DMS 273 treated with DMSO at 0.1 percent for 48 hours (cell line): ENCODE measurements at places on chromosomes 7 and 10.

- DNase-seq: no peak
These were observed 492.5 kb downstream of the ARL4A start for GRCh38 chr7:13179775-13180523.

DNA sequence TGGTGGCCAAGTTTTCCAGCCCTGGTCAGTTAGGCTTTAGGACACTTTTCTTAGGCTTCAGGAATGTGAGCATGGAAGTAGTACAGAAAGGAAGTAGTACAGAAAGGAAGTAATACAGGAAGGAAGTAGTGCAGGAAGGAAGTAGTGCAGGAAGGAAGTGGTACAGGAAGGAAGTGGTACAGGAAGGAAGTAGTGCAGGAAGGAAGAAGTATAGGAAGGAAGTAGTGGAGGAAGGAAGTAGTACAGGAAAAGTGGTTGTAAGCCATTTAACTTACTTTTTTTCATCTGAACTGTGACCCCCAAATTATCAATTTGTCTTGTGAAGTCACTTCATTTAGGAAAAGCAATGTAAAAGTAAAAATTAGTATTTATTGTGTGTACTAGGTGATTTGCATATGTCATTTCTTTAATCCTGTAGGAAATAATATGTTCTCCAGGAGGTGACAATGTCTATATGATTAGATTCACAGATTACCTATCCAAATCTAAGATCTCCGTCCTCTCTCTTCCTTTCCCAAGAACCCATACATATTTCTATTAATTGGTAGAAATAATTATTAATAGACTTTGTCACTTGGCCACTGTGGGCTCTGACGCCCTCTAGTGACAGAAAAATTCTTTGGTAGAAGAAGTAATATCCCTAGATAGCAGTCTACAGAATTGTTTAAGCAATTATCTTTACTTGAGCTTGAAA is 3.9 kb upstream of the FAS start:
- no peak for DNase-seq

DNA sequence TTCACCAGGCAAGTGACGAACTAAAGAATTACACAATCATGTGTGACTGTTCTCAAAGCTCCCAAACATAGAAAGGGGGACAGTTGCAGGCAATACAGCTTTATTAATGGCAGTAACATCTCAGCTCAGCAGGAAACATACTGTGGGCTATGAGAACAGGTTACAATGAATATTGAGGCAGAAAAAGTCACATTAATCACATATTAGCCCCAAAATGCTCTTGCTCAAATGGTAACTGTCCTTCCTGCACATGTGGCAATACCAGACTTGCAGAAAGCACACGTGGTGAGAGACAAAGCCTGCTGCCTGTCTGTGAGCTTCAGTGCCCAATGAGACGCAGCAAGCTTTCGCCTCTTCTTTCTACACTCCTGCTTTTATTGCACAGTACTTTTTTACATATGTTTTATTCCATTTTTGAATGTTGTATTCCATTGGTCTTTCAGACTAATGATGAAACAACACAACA is 104.9 kb upstream of the ACBD5 start:
- DNase-seq: no peak

DNA sequence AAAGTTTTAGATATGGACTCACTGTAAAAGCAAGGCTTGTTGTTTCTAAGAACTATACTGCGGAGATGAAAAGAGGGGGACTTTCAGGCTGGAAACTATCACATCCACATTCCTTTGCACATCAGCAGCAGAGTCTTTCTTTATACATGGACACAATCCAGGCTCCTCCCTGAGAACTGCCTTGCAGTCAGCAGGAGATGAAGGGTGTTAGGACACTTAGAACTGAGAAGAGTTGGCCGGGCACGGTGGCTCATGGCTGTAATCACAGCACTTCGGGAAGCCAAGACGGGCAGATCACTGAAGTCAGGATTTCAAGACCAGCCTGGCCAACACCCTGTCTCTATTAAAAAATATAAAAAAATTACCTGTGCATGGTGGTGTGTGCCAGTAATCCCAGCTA is 9.7 kb upstream of the GARS1 start:
- no peak for DNase-seq

DNA sequence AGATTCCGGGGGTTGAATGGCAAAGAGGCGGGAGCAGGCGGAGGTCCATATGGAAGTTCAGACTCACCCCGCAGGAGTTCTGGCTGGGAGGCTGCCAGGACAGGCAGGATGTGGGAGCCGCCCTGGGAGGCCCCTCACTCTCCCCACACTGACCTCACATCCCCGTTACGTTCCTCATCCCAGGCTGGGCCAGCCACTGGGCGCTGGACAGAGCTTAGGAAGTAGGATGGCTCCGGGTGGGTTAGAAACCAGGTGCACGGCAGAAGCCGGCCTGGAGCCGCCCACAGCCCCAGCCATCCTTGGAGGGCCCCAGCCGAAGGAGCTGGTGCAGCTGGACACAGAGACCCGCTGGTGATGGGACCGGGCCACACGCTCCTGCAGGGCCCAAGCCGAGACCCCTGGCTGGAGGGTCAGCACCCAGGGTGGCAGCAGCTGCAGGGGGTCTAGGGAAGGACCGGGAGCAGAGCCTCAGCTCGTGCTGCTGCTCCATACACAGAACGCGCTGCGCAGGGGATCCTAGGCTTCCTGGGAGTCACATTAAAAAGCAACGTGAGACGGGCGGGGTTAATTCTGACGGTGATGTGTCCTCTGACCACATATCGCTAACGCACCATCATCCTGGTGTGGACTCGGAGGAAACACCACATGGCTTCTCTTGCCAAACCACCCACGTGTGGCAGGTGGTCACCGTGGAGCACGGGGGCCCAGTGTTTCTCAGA is 98.6 kb upstream of the DIP2C start:
- DNase-seq: no peak

DNA sequence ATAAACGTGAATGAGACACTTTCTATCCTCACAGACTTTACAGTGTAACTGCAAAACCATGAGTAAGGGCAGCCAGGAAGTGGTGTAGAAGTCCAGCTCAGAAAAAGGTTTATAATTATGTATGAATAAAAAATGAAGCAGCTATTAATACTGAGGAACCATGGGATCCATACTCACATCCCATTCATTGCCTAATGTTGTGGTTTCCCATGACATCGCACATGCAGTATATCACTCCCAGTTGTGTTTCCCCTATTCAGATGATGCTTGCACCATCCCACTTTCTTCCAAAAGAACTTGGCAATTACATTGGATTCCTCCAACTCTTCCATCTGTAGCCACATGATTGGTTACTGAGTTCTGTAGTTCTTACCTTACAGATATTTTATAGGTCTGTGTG is 74.5 kb upstream of the SEMA3D start:
- no peak for DNase-seq

- DNase-seq: peak; percentile 81
These were observed 299.8 kb downstream of the HGF start for GRCh38 chr7:81469869-81470723.

GRCh38 chr7:92934096-92934495 is 97.7 kb upstream of the CDK6 start:
- no peak for DNase-seq

DNA sequence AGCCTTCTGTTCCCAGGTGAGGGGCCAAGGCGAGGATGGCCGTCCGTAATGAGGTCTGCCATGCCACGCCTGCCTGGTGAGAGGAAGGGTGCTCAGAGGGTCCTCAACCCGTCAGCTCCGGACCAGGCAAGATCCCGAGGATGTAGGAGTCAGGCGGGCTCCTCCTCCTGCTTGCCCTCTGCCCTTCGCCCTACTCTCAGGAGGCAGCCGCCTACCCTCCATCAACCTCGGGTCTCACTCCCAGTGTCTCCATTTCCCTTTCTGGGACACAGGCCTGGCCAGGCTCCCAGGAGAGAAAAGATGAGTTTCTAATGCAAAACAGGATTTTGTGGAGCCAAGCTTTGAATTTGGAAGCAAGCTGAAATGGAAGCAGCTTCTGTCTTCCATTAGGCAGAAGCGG is 184.0 kb downstream of the PTPN20 start:
- no peak for DNase-seq

DNA sequence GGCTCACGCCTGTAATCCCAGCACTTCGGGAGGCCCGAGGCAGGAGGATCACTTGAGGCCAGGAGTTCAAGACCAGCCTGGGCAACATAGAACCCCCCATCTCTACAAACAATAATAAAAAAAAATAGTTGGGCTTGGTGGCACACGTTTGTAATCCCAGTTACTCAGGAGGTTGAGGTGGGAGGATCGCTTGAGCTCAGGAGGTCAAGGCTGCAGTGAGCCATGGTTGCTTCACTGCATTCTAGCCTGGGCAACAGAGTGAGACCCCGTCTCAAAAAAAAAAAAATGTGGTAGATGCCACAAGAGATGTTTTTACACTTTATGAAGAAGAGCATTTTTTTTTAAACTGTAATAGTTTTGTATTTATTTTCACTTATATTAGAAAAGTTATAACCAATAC is 12.8 kb downstream of the NYAP1 start:
- no peak for DNase-seq

DNA sequence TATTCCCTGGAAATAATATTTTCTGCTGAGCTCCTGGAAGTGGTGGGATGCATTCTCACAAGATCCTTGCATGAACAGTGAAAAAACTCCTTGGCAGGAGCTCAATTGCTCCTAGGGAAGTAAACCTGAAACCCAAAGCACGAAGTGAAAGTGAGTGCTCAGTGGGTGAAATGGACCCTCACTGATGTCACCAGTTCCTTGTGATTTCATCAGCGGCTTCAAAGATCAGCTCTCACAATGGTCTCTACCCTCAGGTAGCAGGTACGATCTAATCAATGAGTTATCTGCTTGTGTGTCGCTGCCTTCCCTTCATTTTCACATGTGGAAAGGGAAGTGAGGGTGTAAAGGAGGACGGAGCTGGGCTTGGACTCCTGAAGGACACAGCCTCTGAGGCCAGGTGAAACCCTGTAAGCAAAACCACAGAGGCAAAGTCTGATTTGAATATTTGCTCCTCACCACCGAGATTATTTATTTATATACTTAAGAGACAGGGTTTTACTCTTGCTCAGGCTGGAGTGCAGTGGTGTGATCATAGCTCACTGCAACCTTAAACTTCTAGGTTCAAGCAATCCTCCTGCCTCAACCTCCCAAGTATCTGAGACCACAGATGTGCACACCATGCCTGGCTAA is 255.4 kb upstream of the LYZL1 start:
- no peak for DNase-seq

- DNase-seq: no peak
These were observed 126.7 kb downstream of the CPEB3 start for GRCh38 chr10:92164036-92164696.

GRCh38 chr10:29446327-29446726 is 157.5 kb downstream of the LYZL1 start:
- DNase-seq: no peak

- DNase-seq: no peak
These were observed 33.7 kb upstream of the RHEB start for GRCh38 chr7:151553356-151553755.

GRCh38 chr10:3076138-3076537 is 8.8 kb downstream of the PFKP start:
- DNase-seq: no peak

DNA sequence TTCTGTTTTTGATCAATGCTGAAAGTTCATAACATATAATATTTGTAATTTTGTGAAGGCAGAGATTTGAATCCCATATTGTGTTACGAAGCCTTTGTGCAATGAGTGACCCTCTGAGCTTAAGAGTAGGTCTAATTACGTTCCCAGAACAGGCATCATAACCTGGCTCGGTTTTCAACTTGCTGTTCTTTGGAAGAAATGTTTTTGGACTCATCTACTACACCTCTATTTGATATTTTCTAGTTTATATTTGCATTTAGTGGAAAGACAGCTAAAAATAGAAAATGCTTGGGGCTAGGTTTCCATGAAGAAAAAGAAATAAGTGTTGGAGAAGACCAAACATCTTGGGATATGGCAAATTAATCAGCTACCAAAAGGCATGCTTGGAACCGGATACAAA is 234.8 kb downstream of the AGMO start:
- no peak for DNase-seq
